ENCODE measurements at places on chromosomes 5 and 9.

GRCh38 chr9:3006851-3007250, 163.0 kb upstream of the PUM3 start:
- DNase-seq, result no peak

GRCh38 chr5:10445352-10445751, 3.7 kb downstream of the ROPN1L start:
- DNase-seq, result no peak

DNA sequence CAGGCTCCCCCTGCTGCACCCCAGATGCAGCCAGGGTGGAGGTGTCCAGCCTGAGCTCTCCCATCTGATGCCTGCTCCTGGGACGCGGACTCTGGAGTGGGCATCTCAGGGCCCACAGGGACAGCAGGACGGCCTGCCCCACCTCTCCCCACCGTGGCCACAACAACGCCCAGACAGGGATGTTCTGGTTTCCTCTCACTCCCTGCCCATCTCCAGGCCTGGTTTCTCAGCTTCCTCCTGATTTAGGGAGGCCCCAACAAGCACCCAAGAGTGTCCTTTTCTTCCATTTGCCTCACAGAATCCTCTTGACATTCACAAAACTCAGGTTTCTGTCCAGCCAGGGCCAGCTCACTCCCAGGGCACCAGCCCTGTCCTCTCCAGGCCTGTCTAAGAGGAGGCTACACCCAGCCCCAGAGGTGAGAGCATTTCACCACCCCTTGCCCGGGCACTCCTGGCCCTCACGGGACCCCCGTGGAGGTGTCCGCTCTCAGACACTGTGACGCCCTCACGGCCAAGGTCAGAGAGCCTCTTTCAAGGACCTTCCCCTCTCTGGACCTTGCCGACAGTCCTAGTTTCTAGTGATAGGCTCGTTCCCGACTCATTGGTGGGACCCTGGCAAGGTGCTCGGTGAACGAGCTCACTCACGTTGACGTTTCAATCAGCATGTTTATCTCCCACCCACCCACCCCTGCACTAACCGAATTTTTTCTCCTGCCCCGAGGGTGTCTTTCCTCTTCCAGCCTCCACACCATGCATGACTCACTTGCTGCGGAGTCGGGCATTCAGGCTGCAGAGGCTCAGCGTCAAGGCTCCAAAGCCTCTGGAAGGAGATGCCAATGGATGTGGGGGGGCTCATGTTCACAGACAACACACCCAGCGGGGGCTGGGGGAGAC, 62.0 kb upstream of the UNC5A start:
- DNase-seq, result no peak

- DNase-seq, result no peak
Observed at GRCh38 chr5:41695920-41696582, 174.2 kb downstream of the OXCT1 start.

- no peak for DNase-seq
Observed at GRCh38 chr9:89677702-89678395, 73.0 kb downstream of the GADD45G start.

DNA sequence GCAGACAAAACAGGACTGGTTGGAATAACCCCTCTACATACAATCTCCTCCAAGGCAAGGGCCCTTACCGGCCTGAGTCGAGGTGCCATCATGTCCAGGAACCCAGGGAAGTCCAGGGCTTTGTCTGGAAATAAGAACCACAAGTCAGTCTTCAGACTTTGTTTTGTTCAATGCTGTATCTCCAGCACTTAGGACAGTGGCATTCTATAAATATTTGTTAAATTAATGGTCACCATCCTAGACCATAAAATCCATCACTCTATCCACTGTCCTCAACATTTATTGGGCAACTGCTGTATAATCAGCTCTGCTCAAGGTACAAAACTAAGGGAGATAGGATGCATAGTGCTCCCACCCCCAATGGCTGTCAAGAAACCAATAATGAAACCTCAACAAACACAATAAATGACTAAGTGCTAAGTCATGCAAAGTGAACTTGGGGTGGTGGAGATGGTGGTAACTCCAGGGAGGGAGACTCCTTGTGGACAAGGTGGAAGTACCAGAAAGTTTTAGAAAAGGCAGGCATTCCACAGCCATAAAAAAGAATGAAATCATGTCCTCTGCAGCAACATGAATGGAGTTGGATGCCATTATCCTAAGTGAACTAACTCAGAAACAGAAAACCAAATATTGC, 5.0 kb downstream of the RELL2 start:
- no peak for DNase-seq

- DNase-seq, result no peak
Observed at GRCh38 chr5:50958852-50959457, 292.5 kb downstream of the PARP8 start.

GRCh38 chr5:55994998-55995914, 493 bp upstream of the IL6ST start:
- DNase-seq, result peak; percentile 84

DNA sequence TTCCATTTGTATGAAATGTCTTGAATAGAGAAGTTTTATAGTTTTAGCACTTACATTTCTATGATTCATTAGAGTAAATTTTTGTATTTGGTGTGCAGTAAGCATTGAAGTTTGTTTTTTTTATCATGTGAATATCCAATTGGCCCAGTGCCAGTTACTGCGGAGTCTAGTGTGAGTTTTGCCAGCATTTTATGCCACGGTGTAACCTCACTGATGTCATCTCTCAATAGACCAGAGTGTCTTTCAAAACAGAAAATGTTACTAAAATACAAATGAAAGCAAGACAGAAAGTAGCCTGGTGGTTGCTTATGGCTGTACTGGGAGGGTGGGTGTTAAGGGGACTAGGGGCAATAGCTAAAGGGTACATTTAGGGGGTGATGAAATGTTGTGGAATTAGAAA, 62.8 kb downstream of the IPPK start:
- DNase-seq, result no peak

GRCh38 chr5:145633474-145633873, 201.7 kb downstream of the PRELID2 start:
- no peak for DNase-seq

DNA sequence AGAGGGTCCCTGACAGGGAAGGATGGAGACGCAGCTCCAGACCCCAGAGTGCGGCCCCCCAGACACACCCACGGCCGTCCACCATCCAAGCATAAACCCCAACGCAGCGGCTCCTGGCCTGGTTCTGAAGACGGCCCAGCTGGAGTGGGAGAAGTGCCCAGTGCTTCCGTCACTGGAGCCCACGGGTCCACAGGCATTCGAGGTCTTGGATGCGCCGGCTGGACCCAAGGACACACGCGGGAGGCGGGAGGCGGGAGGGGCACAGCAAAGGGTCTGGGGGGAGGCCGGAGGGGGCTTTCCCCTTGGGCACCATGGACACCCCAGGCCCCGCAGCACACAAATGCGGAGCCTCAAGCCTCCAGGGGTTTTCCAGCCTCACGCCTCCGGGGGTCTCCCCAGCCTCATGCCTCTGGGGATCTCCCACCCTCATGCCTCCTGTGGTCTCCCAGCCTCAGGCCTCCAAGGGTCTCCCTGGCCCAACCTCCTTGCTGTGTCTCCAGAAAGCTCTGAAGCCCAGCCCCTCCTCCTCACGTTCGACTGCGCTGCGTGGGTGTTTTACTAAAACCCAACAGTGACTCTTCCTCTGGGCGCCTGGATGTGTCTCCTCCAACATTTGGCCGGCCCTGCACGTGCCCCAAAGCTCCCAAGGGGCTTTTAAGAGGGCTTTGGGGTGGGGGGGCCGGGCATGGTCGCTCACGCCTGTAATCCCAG, 15.2 kb downstream of the EXD3 start:
- DNase-seq, result no peak

- no peak for DNase-seq
Observed at GRCh38 chr9:11163843-11164242, 551.0 kb upstream of the PTPRD start.

DNA sequence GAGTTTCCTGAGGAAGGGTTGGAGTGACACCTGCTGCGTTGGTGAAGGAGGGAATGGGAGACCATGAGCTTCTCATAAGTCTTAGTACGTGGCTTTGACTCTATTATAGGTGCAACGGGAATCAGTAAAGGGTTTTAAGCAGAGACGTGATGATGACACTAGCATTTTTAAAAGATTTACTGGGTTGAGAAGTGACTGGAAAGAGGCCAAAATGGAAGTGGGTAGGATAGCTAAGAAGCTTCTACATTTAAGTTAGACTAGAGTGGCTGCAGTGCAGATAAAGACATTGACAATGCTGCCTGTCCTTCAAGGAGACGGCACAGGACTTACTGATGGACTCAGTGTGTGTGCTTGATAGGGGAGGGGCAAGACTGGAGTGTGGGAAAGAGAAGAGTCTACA, 6.2 kb downstream of the GAPT start:
- DNase-seq, result no peak

GRCh38 chr5:103177543-103177942, 57.4 kb downstream of the PPIP5K2 start:
- no peak for DNase-seq
